HCT116 (cell line): ENCODE measurements at places on chromosomes 3 and 15. TPM values are rescaled to one million over a fixed set of nuclear protein-coding genes. Genes with fewer than 3 reads are reported as not detected.

GRCh38 chr3:12911881-12912415, 70.6 kb upstream of the RPL32 start:
- no peaks in the 10 kb centered on the region for H3K4me1 ChIP-seq
- no peaks in the 10 kb centered on the region for H3K27me3 ChIP-seq
- DNase-seq, result no peak
- no peak overlapping the region for H3K4me3 ChIP-seq

GRCh38 chr3:136109499-136109898, 86.6 kb downstream of the MSL2 start:
- H3K4me3 ChIP-seq, result no peak overlapping the region
- DNase-seq, result no peak
- H3K27me3 ChIP-seq, result no peaks in the 10 kb centered on the region
- no peaks in the 10 kb centered on the region for H3K36me3 ChIP-seq

Gene MRAS
- 13.5 TPM for total RNA-seq

- peak overlapping the region; percentile 92 for H3K4me3 ChIP-seq
- no peaks in the 10 kb centered on the region for H3K36me3 ChIP-seq
- DNase-seq, result no peak
- H3K4me1 ChIP-seq, result peaks cover 5% of the 10 kb centered on the region; the same call in 1 of the 2 replicates
- no peaks in the 10 kb centered on the region for H3K27me3 ChIP-seq
- peak overlapping the region; percentile 85; the same call in 1 of the 2 replicates for H3K27ac ChIP-seq
Observed at GRCh38 chr3:125594125-125594524, 1.2 kb downstream of the OSBPL11 start.

- DNase-seq, result no peak
- no peak overlapping the region for H3K4me3 ChIP-seq
- no peaks in the 10 kb centered on the region for H3K4me1 ChIP-seq
- no peaks in the 10 kb centered on the region for H3K36me3 ChIP-seq
Observed at GRCh38 chr15:66964791-66965190, 100.6 kb upstream of the SMAD3 start.

GRCh38 chr3:110677506-110677905, 394.1 kb upstream of the NECTIN3 start:
- no peak overlapping the region for H3K4me3 ChIP-seq
- DNase-seq, result no peak
- no peak overlapping the region for H3K27ac ChIP-seq
- no peaks in the 10 kb centered on the region for H3K27me3 ChIP-seq
- H3K4me1 ChIP-seq, result no peaks in the 10 kb centered on the region
- H3K36me3 ChIP-seq, result no peaks in the 10 kb centered on the region

GRCh38 chr3:64254443-64254842, 29.2 kb upstream of the PRICKLE2 start:
- H3K4me1 ChIP-seq, result no peaks in the 10 kb centered on the region
- H3K27ac ChIP-seq, result no peak overlapping the region
- no peak overlapping the region for H3K4me3 ChIP-seq

- H3K27me3 ChIP-seq, result no peaks in the 10 kb centered on the region
- H3K4me3 ChIP-seq, result no peak overlapping the region
- peaks cover 18% of the 10 kb centered on the region for H3K4me1 ChIP-seq
- no peak for DNase-seq
- H3K27ac ChIP-seq, result no peak overlapping the region
Observed at GRCh38 chr3:9914559-9915253, 2.2 kb upstream of the IL17RC start.

GRCh38 chr3:120488296-120488695, 37.5 kb upstream of the FSTL1 start:
- no peak for DNase-seq
- H3K36me3 ChIP-seq, result no peaks in the 10 kb centered on the region
- no peaks in the 10 kb centered on the region for H3K4me1 ChIP-seq
- no peak overlapping the region for H3K4me3 ChIP-seq

- no peak overlapping the region for H3K4me3 ChIP-seq
- no peak overlapping the region for H3K27ac ChIP-seq
- DNase-seq, result no peak
- H3K36me3 ChIP-seq, result no peaks in the 10 kb centered on the region
- H3K4me1 ChIP-seq, result no peaks in the 10 kb centered on the region
Observed at GRCh38 chr3:4786431-4786830, 192.8 kb upstream of the BHLHE40 start.

Gene DOCK3
- 4.2 TPM for total RNA-seq

GRCh38 chr3:127165694-127166485, 27.0 kb upstream of the PRR23E start:
- no peak overlapping the region for H3K4me3 ChIP-seq
- H3K36me3 ChIP-seq, result no peaks in the 10 kb centered on the region
- peaks cover 28% of the 10 kb centered on the region; the same call in 1 of the 2 replicates for H3K27me3 ChIP-seq
- no peak overlapping the region for H3K27ac ChIP-seq

Gene RETNLB
- not detected for total RNA-seq

DNA sequence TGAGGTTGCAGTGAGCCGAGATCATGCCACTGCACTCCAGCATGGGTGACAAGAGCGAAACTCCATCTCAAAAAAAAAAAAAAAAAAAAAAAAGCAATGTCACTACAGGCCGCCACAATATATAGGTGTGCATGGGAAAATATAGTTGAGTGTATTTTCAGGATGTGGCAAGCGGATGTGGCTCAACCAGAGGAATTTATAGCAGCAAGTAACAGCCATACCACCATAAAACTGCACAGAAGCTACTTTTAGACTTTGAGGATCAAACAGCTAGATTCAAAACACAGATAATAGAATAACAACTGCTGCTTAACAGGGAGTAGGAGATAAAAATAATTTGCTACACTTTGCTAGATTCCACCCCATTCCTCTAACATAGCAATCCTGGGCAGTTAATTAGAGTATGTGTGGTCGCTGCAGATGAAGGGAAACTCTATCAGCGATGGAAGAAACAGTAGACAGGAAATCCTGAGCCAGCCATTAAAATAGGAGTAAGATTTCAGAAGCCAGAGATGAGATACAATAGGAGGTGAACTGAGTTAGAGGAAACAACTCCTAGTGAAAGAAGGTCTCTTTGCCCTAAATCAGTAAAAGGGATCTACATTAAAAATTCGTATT, 318.7 kb upstream of the STT3B start:
- H3K27me3 ChIP-seq, result no peaks in the 10 kb centered on the region
- peaks cover 24% of the 10 kb centered on the region for H3K4me1 ChIP-seq

GRCh38 chr15:29571792-29572431, 250.4 kb downstream of the TJP1 start:
- no peak overlapping the region for H3K4me3 ChIP-seq
- H3K4me1 ChIP-seq, result peaks cover 4% of the 10 kb centered on the region; the same call in 1 of the 2 replicates
- H3K27me3 ChIP-seq, result peaks cover 9% of the 10 kb centered on the region; the same call in 1 of the 2 replicates
- no peaks in the 10 kb centered on the region for H3K36me3 ChIP-seq
- H3K27ac ChIP-seq, result no peak overlapping the region
- no peak for DNase-seq
